Peyer's patch (tissue), 4 donors: ENCODE measurements at places on chromosomes 12 and 14. TPM values are rescaled to one million over a fixed set of nuclear protein-coding genes. Genes with fewer than 3 reads are reported as not detected.

GRCh38 chr12:102475355-102475754 lies 5.0 kb downstream of the IGF1 start:
- DNase-seq, result no peak

Gene MANSC4
- not detected for total RNA-seq

GRCh38 chr12:85329913-85330312 lies 49.9 kb downstream of the ALX1 start:
- DNase-seq, result no peak

Gene CPNE6
- 4.6 TPM for total RNA-seq

- DNase-seq, result no peak
Observed at GRCh38 chr14:71742485-71742884, 189.7 kb upstream of the RGS6 start.

- DNase-seq, result no peak
Observed at GRCh38 chr12:118850244-118850825, 131.0 kb upstream of the SRRM4 start.

GRCh38 chr12:93056971-93057535 lies 128.0 kb upstream of the EEA1 start:
- no peak for DNase-seq

Gene C14orf180
- not detected for total RNA-seq

- no peak for DNase-seq
Observed at GRCh38 chr14:73236157-73236556, 1.1 kb upstream of the PAPLN start.

Gene MYF5
- not detected for total RNA-seq

Gene GPR84
- not detected for total RNA-seq

Gene CATSPERB
- total RNA-seq, result 11.6 TPM

DNA sequence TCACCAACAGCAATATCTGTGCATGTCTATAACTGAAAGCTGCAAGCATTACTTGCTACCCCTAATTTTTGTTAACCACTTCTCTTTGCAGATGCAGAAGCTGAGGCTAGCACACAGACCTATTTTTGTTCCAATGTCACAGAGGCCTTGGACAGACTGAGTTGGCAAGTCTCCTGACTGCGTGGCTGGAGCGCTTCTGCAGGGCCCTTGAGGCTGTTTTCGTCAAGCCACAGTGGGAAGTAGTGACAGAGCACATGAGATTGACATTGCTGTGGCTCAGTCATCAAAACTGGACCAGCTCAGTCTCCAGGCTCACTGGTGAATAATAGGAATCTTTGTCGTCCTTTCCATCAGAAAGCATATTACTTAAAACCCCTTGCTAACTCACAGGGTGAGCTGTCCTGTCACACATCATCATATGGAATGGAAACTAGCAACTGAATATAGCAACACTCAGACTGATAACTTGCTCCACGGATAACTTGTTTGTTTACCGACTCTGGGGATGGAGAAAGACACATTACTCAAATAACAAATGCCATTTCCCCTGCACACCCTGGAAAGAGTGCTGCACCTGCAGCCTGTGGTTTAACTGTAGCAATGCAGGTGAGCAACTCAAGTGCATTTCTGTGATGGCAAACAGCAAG lies 43.6 kb upstream of the DDX11 start:
- DNase-seq, result no peak

DNA sequence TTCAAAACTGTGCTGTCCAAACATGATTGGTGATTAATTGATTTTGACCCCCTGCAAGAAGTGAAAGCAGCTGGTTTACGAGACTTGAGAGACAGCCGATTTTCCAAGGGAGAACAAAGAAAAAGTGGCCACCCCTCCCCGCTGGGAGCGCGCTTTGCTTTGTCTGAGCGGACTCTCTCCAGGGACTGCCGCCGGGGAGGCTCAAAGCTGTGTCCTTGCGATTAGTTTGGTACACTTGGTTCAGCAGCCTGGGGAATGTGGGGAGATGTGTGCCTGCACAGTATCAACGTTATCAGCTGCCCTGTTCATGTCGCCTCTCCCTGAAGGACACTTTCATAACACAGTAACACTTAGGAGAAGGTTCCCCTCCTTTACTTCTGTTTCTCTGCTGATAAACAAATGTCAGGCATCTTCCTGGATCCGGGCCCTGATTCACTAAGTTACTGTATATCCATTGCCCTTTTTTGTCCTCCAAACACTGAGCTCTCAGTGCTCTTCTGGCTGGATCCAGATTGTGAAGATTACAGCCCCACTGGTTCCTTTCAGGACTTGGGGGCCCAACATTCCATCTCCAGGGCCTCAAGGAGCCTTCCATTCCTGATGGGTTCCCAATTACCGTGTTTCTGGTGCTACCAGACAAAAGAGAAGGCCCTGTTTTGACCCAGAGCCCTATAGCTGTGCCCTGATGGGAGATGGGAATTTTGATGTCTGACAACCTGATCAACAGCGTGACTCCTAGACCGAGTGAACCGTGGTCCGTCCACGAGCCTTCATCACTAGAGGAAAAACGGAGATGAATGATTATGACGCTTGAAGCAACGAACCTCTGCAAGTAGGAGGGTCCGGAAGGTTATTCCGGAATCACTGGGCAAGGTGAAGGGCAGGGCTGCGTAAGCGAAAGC lies 31.7 kb upstream of the TUBA1C start:
- DNase-seq, result no peak

DNA sequence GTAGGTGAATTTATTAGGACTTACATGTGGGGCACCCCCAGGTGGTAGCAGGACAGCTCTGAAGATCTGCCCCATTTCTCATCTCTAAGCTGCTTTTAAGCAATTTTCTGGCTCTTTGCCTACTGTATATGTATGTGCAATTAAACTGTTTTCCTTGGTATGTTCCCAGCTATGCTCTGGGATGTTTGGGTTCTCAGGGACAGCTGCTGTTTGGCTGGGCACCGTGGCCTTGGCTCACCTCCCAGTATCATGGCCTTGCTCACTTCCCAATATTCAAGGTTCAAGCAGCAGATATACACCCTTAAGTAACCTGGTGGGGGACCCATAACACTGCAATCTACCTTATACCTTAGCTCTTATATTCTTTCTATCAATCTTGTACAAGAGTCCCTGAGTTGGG lies 53.7 kb upstream of the KITLG start:
- DNase-seq, result no peak

Gene CALCOCO1
- 342 TPM for total RNA-seq

DNA sequence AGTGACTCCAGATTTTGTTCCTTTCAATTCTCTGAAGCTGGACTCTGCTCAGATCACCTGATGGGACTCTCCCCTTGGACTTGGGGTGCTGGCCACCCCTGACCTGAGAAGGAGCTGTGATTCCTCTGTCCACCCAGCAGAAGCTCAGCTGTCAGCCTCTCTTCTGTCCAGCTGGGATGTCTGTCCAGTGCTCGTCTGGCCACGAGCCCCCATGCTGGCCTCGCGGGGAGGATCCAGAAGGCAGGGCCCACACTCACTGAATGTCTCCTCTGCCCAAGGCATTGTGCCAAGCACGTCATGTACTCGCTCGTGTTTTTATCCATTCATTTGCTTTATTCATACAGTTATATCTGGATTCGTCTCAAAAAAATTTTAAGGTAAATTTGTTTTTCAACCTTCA lies 14.2 kb upstream of the SLC24A4 start:
- no peak for DNase-seq

DNA sequence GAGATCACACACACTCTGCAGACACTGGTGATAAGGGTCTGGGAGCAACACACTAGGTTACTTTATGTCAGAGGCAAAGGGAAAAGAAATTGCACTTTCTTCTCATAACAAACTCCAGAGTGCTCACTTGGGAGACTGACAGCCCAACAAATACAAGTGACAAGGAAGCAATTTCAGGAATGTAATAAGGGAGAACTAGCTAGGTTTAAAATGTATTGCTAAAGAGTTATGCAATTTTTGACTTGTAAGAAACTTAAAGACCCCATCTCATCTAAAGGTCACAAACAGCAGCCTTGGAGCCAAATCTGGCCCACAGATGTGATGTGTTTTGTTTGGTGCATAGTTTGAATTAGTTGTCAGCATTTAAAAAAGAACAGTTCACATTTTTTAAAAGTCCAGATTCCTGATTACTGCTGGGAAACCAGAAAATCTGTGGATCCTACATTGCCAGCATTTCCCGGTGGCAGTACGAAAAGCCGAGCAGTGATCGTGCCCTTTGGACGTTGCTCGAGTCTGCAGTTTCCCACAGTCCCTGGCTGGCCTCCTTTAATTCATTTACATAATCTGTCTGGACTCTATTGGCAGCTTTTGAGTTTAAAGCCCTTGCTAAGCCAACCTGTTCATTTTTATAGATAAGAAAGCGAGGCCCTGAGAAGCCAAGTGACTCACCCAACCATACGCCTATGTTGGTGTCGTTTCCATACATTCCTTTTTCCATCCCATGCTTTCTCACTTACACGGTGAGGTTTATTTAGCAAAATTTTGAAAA lies 42.0 kb upstream of the ETV6 start:
- no peak for DNase-seq

DNA sequence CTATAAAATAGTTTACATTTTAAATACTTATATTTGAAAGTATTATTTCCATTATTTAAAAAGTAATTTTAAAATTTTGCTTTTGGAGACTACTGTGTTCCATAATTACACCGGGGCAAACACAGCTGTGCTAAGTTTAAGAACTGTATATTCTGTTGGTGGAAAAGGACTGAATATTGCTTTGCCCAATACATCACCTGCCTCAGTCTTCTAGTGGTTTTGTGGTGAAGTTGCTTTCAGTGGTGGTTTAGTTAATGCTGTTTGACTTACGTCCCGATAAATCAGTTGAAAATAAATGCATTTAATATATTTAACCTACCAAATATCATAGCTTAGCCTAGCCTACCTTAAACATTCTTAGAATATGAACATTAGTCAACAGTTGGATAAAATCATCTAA lies 23.4 kb downstream of the FBXO34 start:
- no peak for DNase-seq
